Dorsolateral prefrontal cortex (tissue), 122 donors: ENCODE measurements at places on chromosomes 5 and 9. TPM values are rescaled to one million over a fixed set of nuclear protein-coding genes. Genes with fewer than 3 reads are reported as not detected.

CCDC192 gene
- not detected for total RNA-seq

ANKRD33B gene
- total RNA-seq: 34.6 TPM

C5orf46 gene
- not detected for total RNA-seq

CD14 gene
- 30.4 TPM for total RNA-seq

PDZD2 gene
- 73.3 TPM for total RNA-seq

PHF24 gene
- 164 TPM for total RNA-seq

ECSCR gene
- 3.9 TPM for total RNA-seq

DDX4 gene
- total RNA-seq: 0.41 TPM

NUTM2F gene
- total RNA-seq: not detected

RMI1 gene
- 5.9 TPM for total RNA-seq
